Activated T-helper 17 cell treated with anti-CD3 and anti-CD28 coated beads, Interleukin-2, amount 50 U/mL, for 72 hours (primary cell): ENCODE measurements at places on chromosomes 7 and 10. TPM values are rescaled to one million over a fixed set of nuclear protein-coding genes. Genes with fewer than 3 reads are reported as not detected.
A peak's percentile ranks its signal among the peaks of the same experiment; 100 is the strongest.

Gene MYH16
- not detected for total RNA-seq

Gene STEAP1B
- total RNA-seq = not detected

Gene NOM1
- 20.5 TPM for total RNA-seq

Gene KNDC1
- 0.19 TPM for total RNA-seq

- no peak for ATAC-seq
These were observed 245.5 kb upstream of the PPP2R2D start for GRCh38 chr10:131655101-131655849.

GRCh38 chr7:93219868-93220267 is 6.4 kb downstream of the HEPACAM2 start:
- no peak for ATAC-seq

- no peak for ATAC-seq
These were observed 236.6 kb upstream of the TCF7L2 start for GRCh38 chr10:112713411-112713810.

- no peak for ATAC-seq
These were observed 19.6 kb upstream of the ADAM12 start for GRCh38 chr10:126407831-126408230.

- ATAC-seq = no peak
These were observed 23.3 kb downstream of the CALML3 start for GRCh38 chr10:5547931-5548660.

DNA sequence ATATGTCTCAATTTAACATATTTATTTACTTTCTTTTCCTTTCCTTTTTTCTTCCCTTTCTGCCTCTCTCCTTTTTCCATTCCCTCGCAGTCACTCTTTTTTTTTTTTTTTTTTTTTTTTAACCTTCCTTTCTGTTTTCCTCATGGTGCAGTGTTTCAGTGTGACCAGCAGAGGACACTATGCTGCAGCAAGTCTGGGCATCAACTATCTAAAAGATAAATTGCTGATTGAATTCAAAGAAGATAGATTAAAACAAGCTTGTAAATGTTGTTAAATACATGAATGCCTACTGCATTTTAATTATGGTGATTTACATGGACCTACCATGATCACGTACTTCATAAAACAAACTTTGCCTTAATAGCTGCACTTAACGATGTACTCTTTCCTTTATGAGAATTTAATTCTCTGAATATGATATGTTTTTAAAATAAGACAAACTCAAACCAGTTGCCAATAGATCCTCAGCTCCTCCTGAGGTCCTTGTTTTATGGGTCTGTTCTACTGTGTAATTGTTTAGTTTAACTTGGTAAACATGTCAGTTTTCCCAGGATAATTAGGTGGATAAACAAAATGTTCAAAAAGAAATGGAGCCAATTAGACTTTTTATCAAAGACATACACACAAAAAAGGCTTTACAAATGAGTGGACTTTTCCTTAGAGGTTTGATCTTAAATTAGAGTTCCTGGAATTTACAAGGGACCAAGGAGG is 101.0 kb upstream of the AGR3 start:
- ATAC-seq = no peak

DNA sequence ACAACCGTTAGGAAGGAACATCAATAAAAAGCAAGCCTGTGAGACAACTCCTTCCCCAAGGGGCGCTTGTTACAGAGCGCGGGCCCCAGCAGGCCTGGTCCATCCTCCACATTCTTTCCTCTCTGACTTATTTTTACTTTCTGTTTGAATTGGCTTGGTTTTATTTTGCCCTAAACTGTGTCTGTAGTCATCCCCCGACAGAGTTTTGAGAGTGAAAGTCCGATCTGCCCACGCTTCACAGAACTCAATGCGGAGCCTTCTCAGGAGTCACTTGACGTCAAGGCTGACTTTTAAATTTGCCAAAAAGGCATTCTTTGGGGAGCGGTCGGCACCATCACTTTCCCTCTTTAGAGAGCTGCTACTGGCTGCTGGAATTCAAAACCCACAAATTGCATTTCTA is 150.1 kb upstream of the KLF6 start:
- peak; percentile 97 for ATAC-seq

DNA sequence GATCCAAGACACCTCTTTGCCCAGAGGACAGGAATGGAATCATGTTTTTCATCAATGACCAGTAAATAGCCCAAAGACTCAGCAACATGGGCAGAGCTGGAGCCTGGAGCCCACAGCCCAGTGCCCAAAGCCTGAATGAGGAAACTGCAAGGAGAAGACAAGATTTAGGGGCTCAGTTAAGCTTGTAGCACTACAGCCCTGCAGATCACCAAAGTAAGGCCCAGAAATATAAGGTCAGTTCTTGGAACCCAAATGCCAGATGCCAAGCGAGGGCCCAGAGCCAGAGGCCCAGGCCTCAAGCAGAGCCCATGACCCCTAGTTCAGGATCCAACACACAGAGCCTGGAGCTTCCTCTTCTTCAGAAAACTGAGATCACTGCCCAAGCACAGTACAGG is 32.4 kb downstream of the MBL2 start:
- ATAC-seq = no peak

- ATAC-seq = no peak
These were observed 4.5 kb downstream of the TRIL start for GRCh38 chr7:28953633-28954032.

DNA sequence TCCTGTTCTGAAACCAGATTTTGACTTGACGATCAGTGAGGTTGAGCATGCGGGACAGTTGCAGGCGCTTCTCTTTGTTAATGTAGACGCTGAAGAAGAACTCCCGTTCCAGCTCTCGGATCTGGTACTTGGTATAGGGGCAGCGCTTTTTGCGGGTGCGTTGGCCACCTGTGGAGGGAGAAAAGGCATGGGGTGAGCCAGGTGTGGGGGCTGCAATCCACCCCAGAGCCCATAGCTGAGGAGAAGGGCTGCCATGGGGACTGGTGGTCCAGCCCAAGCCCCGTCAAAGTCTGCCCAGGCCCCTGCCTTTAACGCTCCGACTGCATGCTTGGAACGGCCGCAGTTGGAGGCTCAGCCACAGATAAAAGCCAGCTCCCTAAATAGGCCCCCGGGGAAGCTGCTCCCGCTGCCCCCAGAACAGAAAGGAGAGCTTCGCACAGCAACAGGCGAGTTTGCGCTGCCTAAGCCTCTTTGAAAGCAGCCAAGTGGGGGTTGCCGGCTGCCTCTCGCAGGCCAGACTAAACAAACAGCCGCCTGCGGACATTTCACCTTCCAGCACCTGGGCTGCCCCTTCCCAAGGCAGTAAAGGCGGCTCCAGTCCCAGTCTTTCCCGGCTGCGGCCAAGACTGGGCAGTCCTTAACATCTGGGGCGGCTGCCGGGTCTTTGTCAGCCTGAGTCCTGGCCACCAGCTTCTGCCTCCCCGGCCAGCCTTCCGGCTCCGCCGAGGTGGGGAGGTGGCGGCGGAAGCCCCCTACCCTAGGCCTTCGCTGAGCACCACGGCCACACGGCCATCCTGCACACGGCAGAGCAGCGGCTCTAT is 2.0 kb downstream of the HOXA11 start:
- no peak for ATAC-seq

DNA sequence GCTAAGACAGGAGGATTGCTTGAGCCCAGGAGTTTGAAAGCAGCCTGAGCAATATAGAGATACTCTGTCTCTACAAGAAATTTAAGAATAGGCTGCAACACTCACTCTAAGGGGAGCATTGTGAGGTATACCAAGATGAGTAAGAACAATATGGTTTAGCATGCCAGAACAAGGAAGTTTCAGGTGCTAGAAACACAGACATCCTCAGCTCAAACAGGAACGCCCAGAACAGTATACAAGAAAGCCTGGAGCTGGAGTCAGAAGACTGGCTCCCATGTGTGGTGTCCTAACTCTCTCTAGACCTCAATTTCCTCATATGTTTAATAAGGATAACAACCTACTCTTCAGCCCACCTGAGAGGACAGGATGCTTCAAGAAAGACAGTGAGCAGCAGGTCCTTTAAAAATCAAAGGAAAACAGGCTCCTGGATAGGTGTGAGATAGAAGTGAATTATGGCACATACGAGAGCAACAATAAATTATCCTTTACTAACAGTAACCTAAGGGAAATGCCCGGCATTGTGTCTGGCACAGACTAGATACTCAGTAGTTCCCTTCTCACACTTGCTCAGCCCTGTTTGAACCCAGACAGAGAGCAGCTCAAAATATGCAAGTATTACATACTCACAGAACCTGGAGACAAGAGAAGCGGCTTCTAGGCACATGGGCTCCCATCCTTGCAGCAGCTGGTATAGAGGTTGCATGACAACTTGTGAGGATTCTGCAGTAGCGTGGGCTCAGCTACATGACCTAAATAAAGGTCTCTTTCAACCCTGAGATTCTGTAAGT is 45.4 kb downstream of the KAT6B start:
- ATAC-seq = peak; percentile 92
